ENCODE measurements at places on chromosomes 16 and 17.
A peak's percentile ranks its signal among the peaks of the same experiment; 100 is the strongest.

GRCh38 chr16:13696017-13696416 lies 223.9 kb upstream of the ERCC4 start:
- DNase-seq = no peak

- no peak for DNase-seq
These were observed 3.8 kb upstream of the EXOSC6 start for GRCh38 chr16:70255574-70255973.

DNA sequence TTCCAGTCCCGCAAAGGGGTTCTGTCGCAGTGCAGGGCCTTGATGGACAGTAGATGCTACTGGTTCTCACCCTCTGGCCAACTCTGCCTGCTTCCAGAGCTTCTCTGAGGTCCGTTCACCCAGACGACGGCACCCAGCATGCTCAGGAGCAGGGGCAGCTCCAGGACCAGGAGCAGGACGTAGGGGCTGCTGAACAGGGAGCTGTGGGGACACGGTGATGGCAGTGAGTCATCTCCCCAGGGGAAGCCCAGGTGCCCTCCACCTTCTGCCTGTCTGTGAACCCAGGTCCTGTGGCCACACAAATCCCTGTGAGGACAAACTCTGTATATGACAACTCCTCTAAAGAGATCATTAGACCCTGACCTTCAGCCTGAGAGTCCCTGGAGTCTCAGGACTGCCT lies 3.4 kb upstream of the CD300C start:
- DNase-seq = no peak

GRCh38 chr16:56588781-56589140 lies 567 bp upstream of the MT3 start:
- no peak for DNase-seq

- no peak for DNase-seq
These were observed 111.7 kb downstream of the SPECC1 start for GRCh38 chr17:20120836-20121235.

- DNase-seq = peak; percentile 66
These were observed 9.9 kb upstream of the NAGS start for GRCh38 chr17:43994272-43995149.

DNA sequence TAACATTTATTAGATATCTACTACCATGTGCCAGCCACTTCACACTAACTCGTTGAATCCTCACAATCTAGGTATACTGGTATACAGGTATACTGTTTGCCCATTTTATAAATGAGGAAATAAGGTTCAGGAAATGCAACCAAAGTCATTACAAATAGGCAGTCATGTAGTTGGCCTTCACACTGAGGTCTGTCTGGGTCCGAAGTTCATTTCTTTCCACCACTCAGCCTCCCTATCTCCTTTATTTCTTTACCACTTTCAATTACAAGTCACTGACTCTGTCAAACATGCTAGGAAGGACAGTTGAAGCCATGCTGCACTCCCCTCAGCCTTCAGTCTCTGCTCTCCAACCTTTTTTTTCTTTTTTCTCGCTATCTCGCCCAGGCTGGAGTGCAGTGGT lies 20.7 kb upstream of the SIAH1 start:
- DNase-seq = no peak

- no peak for DNase-seq
These were observed 295.6 kb downstream of the WWOX start for GRCh38 chr16:78395035-78395434.

- peak; percentile 35 for DNase-seq
These were observed 11.0 kb upstream of the DPEP1 start for GRCh38 chr16:89602273-89602951.

DNA sequence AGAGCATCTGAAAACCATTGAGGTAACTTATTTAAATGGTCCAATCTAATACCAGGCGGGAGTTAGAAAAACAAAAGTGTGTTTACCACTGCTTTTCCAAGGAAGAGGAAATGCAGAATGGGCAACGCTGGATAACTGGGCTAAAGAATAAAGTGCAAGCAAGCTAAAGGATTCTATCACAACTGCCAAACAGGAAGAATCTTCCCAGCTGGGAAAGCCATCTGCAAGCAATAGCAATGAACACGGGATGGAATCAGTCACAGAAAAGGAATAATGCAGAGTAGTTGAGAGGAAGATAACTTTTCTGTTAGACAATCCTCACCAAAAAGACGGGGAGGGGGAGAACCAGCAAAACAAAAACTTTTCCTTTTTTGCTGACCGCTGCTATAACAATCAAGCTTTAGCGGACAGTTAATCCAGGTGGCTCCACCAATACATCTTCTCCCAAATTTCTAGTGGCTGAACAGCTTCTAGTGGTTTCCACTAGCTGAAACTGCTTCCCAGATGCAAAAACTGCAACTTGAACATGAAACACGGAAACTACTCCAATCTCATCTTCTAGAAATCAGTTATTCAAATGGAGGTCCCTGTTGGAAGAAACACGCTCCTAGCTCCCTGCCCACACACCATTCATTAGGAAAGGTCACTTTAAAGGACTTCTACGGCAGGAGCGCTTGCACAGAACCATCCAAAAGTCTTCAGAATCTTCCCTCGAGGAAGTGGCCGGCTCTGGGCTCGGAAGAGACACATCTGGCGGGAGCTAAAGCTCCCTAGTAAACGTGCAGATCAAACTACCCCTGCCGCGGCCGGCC lies 929 bp downstream of the TMEM11 start:
- no peak for DNase-seq

GRCh38 chr17:2025220-2025621 lies at the start of gene RTN4RL1:
Gene RTN4RL1 (minus strand): TSS chr17:2025334. CDS start chr17:2024865, 469 bp downstream.
- DNase-seq = peak; percentile 74

DNA sequence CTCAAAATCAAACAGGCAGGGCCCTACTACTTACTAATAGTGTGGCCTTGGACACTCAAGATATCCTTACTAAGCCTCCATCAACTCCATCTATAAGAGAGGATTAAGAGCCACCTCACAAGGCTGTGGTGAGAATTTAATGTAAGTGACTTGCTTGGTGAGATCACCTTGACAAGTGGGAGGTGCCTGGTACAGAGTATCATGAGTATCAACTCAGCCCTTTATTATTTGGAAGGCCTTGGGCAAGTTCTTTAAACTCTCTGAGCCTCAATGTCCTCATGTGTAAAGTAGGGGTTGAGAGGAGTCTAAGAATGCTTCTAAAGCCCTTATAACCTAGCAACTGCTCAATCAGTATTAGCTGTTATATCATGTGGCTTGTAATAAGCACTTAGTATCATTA lies 15.0 kb downstream of the THUMPD1 start:
- DNase-seq = no peak

DNA sequence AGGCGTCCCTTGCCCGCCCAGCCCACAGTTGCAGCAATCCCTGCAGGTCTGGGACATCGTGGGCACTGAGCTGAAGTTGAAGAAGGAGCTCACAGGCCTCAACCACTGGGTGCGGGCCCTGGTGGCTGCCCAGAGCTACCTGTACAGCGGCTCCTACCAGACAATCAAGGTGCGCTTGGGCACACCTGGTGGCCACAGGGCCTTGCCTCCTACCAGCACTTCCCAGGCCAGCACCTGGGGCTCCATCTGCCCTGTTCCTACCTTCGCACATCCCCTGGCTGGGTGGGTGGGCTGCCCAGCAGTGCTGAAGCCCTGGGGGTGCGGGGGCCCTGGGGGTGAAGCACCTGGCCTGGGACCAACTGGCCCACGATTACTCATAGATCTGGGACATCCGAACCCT lies 19.9 kb downstream of the TRAF7 start:
- DNase-seq = no peak

GRCh38 chr17:81412490-81413093 lies 17.3 kb downstream of the BAHCC1 start:
- peak; percentile 66 for DNase-seq

DNA sequence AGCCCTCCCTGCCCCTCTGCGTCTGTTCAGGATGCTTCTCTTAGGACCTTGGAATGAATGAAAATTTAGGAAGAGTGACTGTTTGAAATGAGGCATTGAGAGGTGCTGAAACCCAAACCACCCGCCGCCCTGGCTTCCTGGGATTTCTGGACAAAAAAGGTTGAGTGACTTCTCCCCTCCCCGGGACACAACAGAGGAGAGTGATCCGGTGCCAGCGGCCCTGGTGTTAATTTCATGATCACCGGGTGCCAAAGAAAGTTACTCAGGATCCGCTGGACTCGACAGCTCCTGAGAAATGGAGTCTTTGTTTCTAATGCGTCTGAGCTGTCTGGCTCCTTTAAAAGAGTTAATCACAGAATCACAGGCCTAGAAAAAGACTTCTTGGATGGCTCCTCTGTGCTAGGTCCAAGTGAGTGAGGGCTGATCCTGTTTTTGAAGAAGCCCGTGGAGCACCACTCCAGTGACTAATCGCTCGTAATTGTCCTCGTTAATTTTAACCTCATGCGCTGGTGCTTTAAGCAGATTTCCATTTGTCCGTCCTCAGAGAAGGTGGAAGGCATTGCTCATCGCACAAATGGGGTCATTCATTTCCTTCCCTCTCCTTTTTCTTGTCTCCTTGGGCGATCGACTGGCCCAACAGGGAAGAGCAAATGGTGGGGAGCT lies 144.4 kb upstream of the ZFHX3 start:
- DNase-seq = no peak

DNA sequence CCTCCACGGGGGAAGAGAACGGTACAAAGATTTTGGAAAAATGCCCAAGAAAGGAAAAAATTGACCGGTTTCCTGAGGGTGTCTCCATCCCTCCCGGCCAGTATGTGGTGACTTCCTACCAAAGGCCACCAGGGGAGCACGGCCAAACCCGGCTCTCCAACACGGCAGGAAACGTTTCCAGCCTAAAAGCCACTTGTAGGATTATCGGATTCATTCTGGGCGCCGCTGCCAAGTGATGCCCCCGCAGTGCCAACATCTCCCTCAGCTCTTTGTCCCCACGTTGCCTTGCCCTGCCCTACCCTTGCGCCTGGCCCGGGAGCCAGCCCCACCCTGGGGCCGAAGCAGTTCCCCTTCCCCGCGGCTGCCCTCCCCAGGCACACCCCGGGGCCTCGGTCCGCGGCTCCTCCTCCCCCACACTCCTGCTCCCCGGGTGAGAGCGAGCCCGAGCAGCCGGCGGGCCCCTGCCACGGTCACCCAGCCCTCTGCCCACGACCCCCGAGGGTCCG lies 688 bp downstream of the CRK start:
- peak; percentile 45 for DNase-seq

GRCh38 chr17:68399638-68400403 lies 57.5 kb downstream of the WIPI1 start:
- DNase-seq = no peak
